ENCODE measurements at places on chromosomes 7 and 10.

DNA sequence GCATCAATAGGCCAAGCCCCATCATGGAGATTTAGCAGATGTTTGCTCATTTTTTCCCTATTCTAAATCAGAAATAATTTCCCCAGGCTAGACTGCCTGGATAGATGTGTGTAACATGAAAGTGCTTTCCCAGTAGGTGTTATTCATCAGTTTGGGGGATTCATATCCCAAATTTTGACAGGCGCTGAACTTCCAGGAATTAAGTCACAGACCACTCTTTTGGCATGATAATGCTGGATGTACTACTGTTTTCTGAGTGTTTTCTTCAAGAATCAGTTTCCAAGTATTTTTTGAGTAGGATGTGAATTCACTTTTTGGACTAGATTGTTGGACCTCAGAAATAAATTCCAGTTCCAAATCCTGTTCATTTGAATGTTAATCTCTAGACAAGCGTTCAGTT, 637.4 kb downstream of the REEP3 start:
- no peak for DNase-seq

DNA sequence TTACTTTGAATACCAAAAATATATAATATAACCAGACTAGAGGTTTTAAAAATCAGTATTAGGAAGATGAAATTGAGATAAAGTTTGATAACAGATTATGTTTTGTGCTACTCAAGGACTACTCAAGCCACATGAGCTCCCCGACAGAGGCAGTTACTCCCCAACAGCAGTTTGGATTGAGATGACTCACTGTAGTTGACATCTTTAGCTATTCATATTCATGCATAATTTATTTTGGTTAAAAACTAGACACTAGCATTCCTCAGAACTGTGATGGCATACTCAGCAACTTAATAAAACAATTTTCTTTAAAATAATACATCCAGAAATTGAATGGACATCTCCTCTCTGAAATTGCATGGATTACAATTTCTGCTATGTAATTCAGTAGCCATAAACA, 19.6 kb downstream of the PCLO start:
- no peak for DNase-seq

DNA sequence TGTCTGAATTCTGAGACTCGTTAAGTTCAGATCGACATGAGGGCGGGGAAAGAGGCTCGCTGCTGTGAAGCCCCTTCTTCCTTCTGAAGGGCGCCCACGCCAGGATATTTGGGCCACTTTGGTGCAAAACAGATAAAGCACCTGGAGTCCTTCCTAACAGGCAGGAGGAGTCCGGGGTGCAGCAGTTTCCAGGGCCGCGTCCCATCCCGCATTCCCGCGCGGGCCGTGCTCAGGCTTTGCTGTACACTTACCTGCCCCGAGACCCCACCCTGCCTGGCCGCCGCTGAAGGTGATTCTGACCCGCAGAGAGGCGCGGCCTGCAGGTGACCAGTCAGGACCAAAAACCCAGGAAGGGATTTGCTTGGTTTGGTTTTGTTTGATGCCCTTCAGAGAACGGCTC, 454.6 kb downstream of the PTPRN2 start:
- no peak for DNase-seq

DNA sequence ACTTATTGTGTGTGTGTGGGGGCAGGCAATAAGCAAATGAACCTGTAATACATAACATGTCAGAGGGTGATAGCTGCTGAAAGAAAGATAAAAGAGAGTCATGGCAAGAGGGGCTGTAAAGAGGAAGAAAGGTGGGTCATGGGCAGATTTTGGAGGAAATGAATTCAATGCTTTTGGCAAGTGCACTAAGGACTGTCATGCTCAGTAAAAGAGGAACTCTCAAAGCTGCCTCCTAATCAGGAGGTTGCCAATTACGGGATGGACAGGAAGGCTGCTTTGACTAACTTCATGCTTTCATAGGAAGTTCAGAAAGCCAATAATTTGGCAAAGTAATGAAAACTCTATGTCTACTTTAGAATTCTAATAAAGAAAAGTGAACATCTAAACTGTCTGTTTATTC, 401.2 kb downstream of the SH2D4B start:
- no peak for DNase-seq

GRCh38 chr10:106981452-106982075, 182.9 kb downstream of the SORCS1 start:
- DNase-seq, result no peak

DNA sequence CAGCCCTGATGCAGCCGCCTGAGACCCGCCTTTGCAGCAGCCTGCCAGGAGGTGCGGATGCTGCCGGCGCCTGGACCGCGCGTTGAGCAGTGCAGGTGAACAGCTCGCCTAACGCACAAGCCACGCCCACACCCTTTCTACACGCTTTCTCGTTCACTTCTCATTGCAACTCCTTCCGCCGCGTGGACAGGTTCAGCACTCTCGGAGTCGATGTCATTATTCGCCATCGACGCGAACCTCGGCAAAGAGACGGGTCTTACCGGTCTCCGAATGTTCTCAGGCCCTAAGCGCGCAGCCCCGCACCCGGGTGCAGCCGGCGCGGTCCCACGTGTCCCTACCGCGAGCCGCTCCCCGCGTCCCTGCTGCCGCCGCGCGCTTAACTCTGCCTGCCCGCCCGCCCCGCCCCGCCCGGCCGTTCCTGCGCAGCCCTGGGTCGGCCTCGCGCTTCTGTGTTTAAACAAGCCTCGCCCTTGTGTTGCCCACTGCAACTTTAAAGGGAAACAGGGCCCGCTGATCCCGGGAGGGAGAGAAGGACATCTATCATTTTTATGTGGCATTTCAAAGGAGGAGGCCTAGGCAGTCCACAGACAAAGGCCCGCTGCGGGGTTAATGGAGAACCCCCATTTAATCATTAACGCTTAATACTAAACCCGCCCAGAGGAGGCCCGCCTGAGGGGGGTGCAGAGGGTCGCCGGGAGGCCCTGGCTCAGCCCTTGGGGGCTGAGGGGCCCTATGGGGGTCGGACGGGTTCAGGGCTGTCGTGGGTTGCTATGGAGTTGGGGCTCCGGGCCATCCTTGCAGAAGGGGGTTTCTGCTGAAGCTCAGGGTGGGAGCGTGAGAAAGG, 128.5 kb downstream of the WDR11 start:
- no peak for DNase-seq

GRCh38 chr10:112973046-112973445, 23.0 kb downstream of the TCF7L2 start:
- DNase-seq, result no peak

- no peak for DNase-seq
These were observed 681 bp upstream of the SPOCK2 start for GRCh38 chr10:72088889-72089575.

DNA sequence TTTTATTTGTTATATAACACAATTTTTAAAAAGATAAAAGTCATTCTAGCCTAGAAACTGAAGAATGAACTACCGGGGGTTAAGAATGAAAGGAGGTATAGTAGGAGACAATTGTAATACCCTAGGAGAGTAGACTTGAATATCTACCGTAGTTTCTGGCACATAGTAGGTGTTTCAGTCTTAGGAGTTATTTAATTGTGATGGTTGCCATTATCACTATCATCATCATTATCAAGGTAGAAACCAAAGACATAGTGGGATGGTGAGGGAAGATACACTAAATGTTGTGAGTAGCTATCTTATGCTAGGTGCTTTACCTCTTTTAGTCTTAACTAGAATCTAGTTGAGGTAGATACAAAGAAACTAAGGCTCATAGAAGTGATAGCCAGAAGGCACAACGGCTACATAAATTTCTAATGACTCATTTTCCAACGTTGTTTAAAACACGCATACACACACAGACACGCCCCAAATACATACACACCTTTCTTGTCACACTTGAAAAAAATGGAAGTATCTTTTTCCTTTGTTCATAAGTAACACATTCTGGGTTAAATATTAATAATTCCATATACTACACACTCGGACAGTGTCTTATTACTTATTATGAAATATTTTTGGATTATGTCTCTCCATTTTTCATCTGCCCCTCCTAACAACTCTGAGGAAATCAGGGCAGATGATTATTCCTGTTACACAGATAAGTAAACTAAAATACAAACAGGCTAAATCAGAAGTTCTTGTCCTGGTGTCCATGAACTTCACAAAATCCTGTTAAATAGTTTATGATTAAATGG, 2.0 kb upstream of the ANLN start:
- no peak for DNase-seq

GRCh38 chr7:121278120-121279021, 50.4 kb upstream of the WNT16 start:
- DNase-seq, result no peak

GRCh38 chr10:44516891-44517290, 132.0 kb upstream of the CXCL12 start:
- DNase-seq, result no peak

- no peak for DNase-seq
These were observed 15.2 kb upstream of the LBX1 start for GRCh38 chr10:101244321-101245050.

Measured in amygdala (tissue), 56 donors.